Left colon (tissue), 2 donors: ENCODE measurements at places on chromosomes 4 and X. TPM values are rescaled to one million over a fixed set of nuclear protein-coding genes. Genes with fewer than 3 reads are reported as not detected.

DNA sequence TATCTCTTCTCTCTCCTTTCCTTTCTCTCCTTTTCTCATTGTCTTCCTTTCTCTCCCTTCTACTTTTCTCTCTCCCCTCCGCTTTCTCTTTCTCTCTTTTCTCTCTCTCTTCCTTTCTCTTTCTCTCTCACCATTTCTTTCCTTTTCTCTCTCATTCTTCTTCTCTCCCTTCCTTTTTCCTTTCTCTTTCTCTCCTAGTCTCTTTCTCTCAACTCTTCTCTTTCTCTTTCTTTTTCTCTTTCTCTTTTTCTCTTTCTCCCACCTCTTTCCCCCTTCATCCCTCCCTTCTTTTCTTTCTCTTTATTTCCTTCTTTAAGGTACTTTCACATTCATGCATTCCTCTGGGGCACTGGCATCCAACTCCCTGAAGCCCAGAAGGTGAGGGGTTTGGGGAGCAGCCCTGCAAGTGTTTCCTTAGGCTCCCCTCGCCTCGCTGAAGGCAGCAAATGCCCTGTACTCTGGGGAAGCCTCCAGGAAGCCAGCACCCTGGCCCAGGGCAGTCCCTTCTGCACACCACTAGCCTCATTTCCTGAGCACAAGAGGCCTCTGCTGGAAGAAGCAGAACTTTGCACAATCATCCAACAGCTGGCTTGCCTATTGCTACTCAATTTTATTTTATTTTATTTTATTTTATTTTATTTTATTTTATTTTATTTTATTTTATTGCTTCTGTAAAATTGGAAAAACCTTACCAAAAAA is 124.2 kb downstream of the NFKB1 start:
- no peak for DNase-seq

DNA sequence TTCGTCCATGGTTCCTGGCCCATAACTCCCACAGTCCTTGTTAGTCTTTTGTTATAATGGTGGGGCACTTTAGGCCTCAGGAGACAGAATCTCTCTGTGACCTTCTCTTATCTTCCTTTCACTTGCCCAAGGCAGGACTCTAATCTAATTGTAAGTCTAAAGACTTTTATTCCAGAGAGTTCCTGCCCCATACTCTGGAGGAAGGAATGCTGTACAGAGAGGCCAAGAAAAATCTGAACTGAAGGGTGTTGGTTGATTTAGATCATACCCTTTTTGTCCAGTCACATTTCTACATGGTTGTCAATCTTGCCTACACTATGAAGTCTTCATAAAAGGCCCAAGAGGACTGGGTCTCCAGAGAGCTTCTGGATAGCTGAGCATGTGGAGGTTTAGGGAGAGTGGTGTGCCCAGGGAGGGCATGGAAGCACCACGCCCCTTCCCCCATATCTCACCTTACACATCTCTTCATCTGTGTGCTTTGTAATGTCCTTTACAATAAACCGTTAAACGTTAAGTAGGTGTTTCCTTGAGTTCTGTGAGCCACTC is 84.5 kb downstream of the AFF1 start:
- DNase-seq = no peak

GRCh38 chr4:7826176-7826908 is 113.3 kb downstream of the AFAP1 start:
- DNase-seq = no peak

- DNase-seq = no peak
These were observed 86.0 kb downstream of the FUNDC1 start for GRCh38 chrX:44456685-44457084.

The ARMCX4 gene
- 6.9 TPM for total RNA-seq

The TMEM187 gene
- total RNA-seq = 9.9 TPM
